ENCODE measurements at places on chromosomes 12 and 14.

DNA sequence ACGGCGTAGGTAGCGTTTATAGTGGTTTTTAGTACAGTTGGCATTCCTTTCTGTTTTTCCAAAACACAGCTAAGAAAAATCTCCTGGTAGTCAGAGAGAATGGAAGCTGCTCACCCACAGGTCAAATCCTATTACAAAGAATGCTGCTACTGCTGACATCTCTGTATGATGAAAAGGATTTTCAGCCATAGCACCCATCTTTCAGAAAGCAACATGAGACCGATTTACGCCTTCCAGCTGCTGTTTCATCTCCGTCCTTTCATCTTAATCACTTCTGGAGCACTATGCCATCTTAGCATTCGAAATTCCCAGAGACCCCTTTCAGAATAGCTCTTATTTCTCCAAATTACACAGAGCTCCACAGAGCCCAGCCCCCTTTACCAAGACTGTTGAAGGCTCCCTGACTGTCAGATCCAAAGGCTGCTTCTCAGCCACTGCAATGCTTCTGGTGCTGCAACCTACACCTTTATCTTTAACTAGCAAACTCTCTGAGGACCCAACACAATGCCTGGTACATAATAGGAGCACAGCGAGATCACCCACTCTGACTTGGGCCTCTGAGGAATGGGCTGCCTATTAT lies 211.8 kb downstream of the NEDD1 start:
- no peak for DNase-seq

GRCh38 chr12:122966743-122967550 lies 684 bp upstream of the ABCB9 start:
- no peak for DNase-seq

- DNase-seq: no peak
Observed at GRCh38 chr14:99667821-99668220, 16.3 kb upstream of the CYP46A1 start.

GRCh38 chr12:9718968-9719367 lies 13.9 kb downstream of the CLECL1 start:
- no peak for DNase-seq

GRCh38 chr14:70398706-70399431 lies 18.0 kb downstream of the SYNJ2BP start:
- DNase-seq: no peak

DNA sequence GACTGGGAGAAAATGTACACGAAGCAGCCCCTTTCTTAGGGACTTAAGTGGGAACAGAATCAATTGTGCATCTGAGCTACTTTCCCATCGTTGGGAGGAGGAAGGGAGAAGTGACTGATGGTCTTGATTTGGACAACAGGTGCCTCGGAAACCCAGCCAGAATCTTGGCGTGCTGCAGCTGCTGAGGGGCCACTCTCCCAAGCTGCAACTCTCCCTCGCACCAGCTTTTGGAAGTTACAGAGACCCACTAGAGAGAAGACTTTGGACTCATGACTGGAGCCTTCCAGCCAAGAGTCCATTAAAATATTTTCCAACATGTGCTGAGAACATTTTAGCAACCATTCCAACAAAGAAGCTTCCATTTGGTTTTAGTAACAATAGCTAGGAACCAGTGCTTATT lies 52.3 kb downstream of the GNS start:
- no peak for DNase-seq

GRCh38 chr14:92389598-92390158 lies 66.7 kb downstream of the SLC24A4 start:
- DNase-seq: no peak

DNA sequence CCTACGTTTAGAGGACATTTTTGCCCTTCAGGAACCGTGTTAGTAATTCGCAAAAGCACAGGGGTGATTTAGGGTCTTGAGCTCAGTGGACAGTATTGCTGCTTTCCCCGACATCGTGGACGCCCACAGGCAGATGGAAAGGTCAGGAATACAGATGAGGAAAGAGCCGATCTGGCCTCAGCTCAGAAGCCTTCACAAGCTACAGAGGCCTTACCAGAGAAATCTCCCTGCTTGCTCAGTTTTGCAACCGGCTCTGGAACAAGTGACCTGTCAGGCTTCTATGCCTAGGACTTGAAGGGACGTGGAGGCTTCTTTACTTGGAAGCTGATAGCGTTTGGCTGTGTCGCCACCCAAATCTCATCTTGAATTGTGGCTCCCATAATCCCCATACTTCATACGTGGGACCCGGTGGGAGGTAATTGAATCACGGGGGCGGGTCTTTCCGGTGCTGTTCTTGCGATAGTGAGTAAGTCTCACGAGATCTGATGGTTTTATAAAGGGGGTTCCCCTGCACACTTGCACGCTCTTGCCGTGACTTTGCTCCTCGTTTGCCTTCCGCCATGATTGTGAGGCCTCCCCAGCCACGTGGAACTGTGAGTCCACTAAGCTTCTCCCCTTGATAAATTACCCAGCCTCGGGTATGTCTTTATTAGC lies 332.5 kb downstream of the MED13L start:
- no peak for DNase-seq

Measured in GM10248 (cell line).